NCI-H774 (cell line): ENCODE measurements at places on chromosomes 4 and X.

GRCh38 chr4:77618383-77619241, 13.0 kb downstream of the CXCL13 start:
- DNase-seq = peak; percentile 74

DNA sequence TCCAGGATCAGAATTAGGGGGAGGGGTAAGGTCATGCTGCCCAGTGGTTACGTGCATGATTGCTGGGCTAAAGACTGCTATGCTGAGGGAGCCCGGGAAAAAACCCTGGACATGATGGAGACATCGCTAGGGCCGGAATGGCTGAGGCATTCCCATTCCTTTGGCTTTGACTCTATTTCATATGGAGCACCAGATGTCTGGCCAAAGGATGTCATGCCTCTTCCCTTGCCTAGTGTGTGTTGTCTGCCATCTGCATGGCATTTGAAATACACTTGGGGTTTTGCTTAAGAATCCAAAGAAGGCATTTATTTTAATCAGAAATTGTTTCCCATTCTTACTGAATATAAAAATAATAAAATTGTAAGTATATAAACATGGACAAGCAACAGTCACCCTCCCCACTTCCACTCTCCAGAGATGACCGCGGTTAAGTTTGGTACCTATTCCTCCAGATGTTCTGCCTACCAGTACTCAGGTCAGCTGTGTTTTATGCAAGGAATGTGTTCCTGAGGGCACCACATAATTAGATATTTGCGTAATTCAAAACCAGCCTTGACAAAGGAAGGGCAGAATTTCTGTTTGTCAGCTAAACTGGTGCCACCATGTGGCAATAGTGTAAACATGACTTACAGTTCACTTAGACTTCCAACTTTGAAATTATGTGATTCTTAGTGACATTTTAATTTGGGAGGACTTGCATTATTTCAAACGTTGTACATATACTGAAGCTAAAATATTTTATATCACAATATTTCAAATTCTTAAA, 105.9 kb downstream of the CT47B1 start:
- DNase-seq = peak; percentile 54

- no peak for DNase-seq
These were observed 169.3 kb upstream of the FRMPD4 start for GRCh38 chrX:11968991-11969390.

- DNase-seq = no peak
These were observed 1092.3 kb downstream of the ARAP2 start for GRCh38 chr4:35151816-35152572.

- no peak for DNase-seq
These were observed 55.8 kb downstream of the PTTG2 start for GRCh38 chr4:38015886-38016515.

GRCh38 chrX:9135901-9136510, 102.1 kb upstream of the FAM9B start:
- no peak for DNase-seq

- no peak for DNase-seq
These were observed 17.0 kb upstream of the MAGED1 start for GRCh38 chrX:51876441-51876840.

DNA sequence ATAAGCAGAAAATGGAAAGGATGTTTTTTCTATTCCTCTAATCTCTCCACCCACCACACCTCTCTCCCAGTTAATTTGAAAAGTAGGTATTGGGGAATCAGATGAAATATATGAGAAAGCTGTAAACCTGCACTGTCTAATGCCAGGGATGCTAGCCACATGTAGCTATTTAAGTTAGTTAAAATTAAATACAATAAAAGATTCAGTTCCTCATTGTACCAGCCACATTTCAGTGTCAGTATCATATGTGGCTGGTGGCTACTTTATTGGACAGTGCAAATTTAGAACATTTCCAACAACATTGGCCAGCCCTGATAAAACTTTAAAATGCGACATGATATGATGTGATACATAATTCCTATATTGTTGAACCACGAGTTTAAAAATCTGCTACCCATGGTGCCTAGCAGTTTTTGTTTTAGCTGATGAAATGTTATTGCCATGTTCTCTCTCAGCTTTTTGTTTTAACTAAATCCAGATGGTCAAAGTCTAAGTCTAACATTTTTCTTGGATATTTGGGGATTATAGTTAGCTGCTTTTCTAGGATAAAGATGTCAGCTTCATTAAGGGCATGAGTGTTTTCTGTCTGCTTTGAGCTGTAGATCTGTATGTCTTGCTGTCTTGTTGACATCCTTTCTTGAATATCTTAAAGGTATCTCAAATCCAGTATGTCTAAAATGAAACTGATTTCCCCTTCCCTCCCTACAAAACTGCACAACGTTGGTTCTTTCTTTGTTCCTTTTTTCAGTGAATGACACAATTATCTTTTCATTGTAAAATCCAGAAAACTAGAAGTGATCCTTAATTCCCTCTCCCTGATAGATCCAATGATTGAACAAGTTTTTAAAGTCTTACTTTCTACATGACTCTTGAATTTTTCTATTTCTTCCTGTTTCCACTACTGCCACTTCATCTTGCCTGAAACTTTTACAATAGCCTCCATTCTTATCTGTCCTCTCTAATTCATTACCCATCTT, 6.2 kb downstream of the ARFIP1 start:
- DNase-seq = no peak

- DNase-seq = no peak
These were observed 19.9 kb downstream of the DCHS2 start for GRCh38 chr4:154471526-154472331.

DNA sequence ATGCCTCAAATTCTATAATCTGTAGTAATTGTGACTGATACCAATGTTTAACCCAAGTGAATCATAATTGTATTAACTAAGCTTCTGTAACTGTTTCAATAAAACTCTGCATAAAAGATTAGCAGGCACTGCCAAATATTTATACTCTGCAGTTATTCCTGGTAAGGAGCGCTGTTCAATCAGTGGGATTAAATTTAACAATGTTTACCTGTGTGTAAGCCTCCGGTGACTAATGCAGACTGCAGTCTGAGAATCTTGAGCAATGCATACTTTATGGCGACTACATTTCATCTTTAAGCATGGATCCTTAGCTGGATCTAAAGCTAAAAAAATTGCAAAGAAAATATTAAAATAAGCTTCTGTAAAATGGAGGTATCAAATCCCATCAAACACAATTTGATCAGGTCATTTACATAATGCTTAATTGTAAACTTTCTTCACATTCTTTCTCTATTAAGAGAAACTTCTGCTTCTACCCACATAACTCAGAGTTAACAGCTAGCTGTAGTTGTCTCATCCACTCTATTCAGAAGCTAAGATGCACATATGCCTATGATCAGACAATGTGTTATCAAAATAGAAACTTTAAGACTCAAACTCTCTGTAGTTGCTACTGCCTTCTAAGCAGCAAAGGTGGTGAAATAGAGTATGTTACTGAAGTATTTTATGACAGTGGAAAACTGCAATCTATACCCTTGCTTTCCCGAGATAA, 234.0 kb downstream of the SPOCK3 start:
- DNase-seq = no peak

DNA sequence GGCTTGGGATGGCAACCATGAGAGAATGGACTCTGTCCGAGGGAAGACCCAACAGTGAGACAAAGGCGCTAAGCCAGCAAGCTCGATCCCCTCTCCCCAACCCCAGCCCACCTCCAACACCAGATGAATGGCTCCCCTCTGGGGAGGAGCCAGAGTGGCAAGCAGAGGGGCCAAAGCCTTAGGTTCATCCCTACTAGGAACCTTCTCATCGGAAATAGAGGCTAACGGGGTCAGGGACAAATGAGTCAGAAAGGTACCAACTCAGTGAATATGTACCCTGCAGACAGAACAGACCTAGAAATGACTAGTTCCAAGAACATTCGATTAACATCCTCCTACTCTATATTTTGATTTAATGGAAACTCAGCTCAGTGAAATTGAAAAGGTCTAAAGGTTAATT, 73.9 kb downstream of the NSG1 start:
- DNase-seq = no peak

DNA sequence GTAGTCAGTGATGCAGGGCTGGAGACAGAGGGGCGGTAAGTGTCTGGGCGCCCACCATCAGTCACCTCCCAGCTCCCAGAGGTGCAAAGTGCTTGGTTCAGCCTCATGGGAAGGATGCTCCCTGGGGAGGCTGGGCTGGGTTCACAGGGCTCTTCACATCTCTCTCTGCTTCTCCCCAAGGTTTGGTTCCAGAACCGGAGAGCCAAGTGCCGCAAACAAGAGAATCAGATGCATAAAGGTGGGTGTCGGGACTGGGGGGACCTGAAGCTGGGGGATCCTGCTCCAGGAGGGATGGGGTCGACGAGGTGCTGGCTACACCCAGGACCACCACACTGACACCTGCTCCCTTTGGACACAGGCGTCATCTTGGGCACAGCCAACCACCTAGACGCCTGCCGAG, 10.1 kb downstream of the SHOX start:
- DNase-seq = no peak

DNA sequence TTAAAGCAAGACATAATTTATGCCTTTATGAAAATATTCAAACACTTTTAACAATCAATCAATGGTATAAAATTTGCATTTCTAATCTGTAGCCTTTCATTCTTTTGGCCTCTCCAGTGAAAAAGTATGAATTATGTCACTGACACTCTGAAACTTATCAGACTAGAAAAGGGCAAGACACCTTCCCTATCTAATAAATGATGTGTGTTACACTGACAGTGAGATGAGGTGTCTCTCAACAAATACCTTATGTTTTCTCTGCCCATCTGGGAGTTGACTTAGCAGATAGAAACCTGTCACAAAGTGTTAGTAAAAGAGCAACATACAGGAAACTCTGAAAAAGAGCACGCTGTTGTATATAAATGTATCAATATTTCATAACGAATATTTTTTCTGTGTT, 94.2 kb upstream of the TECRL start:
- no peak for DNase-seq

- DNase-seq = no peak
These were observed 3.0 kb downstream of the FBXL5 start for GRCh38 chr4:15652191-15652590.

DNA sequence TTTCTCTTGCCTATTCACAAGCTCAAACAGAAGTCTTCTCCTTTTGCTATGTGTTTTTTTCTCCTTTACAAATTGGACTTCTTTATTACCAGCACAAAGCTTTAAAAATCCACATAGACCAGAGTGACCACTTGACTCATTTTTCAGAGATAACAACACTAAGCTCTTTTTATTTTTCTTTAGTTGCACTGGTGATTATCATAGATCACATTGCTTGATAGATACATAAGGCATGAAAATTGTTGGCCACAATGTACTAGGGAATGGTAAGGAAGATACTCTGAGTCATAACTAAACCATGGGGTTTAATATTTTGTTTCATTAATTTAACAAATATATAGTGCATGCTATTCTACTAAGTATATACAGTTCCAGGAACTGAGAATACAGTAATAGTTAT, 159.0 kb downstream of the GASK1B start:
- no peak for DNase-seq

DNA sequence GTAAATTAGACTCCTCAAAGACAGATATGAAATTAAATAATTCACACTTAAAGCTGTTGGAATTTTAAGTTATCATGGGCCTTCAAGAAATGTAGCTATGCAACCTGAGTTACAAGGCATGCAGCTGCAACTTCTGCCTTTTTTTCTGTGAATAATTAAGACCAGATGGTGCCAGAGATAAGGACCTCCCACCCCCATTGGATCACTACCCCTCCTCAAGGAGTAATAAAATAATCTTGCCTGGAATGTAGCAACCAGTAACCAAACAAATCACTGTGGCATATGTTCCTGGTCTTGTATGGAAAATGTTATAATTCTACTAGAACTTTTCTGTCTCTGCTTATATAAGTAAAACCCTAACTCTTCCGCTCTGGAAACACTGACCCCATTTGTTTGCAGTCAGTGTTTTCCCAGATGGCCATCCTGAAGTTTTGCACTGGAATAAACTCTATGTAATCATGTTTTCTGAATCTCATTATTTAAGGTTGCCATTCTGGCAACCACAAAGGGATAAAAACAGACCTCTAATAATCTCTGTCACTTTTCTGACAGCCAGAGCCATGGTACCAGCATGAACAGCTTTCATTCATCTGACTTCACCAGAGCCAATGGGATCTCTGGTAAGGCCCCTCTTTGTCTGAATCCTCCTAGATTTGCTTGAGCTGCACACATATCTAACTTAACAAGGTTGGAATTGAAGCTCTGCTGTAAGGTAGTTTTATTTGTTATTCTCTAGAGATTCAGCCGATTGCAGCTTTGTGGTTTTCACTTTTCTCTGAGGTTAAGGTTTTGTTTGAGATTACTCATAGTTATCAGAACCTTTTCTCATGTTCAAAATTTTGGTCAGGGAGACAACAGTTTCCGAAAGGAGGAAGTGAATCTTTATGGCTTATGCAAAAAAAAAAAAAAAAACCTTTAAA, 274.6 kb downstream of the NAF1 start:
- DNase-seq = no peak

DNA sequence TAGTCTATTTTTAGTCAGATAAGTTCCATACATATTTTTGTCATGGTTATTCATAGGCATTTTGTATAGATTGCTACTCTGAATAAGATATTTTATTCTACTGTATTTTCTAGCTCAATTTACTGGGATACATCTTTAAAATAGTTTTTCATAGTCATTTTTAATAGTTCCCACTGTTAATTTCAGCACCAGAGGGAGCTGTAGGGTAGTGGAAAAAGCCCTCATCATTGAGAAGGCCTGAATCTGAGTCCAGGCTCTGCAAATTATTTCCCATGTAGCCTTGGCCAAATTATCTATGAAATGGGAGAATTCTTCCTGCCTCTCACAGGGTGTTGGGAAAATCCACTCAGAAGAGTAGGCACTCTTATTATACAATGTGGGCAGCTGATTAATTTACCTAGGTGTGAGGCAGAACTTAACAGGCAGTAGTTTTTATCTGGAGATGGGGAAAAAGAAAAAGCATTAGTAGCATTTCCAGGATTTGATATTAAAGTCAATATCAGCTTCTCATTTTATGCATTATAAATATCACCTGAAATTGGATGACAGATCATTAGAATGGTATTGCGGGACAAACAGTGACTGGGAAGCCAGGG, 102.9 kb upstream of the PAQR3 start:
- peak; percentile 40 for DNase-seq

GRCh38 chr4:11338956-11339782, 89.5 kb downstream of the HS3ST1 start:
- peak; percentile 42 for DNase-seq

- DNase-seq = no peak
These were observed 571.1 kb upstream of the DIPK2B start for GRCh38 chrX:45771560-45772340.

GRCh38 chr4:185573651-185574199, 38.4 kb upstream of the PDLIM3 start:
- DNase-seq = no peak

DNA sequence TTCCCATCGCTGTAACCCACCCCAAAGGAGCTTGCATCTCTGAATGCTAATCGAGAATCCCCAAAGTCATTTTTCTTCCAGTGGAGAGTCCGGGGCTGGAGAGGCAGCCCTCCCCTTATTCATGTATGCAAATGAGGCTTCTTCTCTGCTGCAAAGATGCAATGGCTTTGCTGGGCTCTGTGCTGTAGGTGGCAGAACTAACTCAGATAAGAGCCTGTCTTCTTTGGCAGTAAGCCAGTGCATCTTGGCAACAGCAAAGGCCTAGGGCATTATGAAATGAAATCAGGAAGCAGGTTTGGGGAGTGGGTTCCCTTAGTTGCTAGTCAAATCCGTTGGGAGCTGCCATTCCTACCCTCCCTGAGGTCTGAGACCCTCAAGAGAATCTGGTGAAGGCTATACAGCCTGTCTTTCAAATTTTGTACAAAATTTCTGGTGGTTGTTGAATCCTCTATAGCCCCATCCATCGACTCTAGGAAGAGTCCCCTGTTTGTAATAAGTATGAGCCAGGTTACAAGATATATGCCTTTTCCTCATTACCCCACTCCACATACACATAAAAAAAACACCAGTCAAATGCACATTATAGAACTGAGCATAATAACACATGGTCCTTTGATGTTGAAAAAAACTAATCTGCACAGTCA, 290.6 kb upstream of the TAPT1 start:
- no peak for DNase-seq
